ENCODE measurements at places on chromosomes 16 and 17.

- no peak for DNase-seq
Measured at GRCh38 chr16:68512183-68512582, 26.9 kb upstream of the ZFP90 start.

DNA sequence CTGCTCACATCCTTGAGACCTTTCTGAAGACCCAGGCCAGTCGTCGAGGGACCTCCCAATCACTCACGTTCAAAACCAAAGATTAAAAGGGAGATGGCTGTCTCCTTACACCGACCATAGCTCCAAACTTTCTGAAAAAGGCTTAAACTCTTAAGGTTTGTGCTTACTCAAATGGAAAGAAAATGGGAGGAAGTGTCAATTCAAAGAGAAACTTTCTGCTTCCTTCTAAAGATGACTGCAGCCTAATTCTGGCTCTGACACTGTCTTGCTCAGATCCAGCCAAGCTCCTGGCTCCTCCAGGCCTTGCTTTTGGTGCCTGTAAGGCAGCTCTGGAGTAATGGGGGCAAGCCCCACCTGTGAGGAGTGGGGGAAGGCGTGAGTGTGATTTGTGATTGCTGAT, 54.9 kb upstream of the WSB1 start:
- peak; percentile 40 for DNase-seq

DNA sequence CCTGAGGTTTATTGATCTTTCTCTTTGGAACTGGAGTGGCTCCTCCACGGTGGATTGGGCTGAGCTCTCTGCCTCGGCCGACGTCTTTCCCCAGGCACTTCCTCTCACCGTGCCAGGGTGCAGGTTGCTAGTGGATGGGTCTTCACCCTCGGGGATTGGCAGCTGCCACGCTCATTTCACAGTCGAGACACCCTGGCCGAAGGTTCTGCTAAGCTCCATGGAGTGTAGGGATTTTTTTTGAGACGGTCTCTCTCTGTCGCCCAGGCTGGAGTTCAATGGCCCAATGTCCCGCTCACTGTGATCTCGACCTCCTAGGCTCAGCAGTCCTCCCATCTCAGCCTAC, 280.8 kb downstream of the SEC14L1 start:
- DNase-seq, result no peak

DNA sequence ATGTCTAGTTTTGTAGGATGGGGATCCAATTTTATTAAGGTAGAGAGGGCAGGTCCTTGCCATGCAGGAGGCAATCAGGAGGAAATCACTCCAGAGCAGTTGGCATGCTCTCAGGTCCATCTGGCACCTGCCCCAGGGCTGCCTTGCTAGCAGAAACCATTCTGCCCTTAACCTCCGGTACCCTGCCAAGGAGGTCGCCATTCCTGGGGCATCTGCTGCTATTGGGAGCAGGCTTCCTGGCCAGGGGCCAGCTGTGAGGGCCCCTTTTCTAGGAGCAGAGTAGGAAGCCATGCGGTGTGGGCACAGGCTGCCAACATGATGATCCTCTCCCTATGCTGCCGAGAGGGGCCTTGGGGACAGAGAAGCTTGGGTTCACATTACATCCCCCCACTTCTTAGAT, 47.6 kb upstream of the MGAT5B start:
- no peak for DNase-seq

- no peak for DNase-seq
Measured at GRCh38 chr16:8885674-8886592, 3.8 kb downstream of the LITAFD start.

GRCh38 chr17:55067697-55068439, 99.3 kb downstream of the STXBP4 start:
- DNase-seq, result no peak

GRCh38 chr16:88323041-88323440, 59.7 kb upstream of the ZNF469 start:
- no peak for DNase-seq

DNA sequence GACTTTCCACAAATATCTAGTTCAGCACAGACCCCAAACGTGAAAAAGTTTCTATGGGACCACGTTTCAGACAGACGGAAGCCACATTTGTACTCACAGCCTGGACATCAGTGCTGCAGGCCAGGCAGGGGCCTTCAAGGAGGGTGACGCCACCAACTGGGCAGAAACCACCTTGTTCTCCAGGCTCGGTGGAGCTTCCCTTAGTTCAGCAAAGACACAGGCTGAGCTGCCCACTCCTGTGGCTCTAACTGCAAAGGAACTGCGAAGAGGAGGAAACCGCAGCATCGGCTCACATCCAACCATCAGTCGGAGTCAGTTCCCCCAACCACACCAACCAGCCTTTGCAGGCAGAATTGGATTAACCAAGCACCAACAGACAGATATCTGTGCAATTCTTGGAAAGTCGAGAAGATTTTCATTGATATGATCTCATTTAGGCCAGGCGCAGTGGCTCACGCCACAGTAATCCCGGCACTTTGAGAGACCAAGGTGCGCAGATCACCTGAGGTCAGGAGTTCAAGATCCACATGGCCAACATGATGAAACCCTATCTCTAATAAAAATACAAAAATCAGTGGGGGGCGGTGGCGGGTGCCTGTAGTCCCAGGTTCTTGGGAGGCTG, 73.3 kb upstream of the CNEP1R1 start:
- DNase-seq, result no peak

DNA sequence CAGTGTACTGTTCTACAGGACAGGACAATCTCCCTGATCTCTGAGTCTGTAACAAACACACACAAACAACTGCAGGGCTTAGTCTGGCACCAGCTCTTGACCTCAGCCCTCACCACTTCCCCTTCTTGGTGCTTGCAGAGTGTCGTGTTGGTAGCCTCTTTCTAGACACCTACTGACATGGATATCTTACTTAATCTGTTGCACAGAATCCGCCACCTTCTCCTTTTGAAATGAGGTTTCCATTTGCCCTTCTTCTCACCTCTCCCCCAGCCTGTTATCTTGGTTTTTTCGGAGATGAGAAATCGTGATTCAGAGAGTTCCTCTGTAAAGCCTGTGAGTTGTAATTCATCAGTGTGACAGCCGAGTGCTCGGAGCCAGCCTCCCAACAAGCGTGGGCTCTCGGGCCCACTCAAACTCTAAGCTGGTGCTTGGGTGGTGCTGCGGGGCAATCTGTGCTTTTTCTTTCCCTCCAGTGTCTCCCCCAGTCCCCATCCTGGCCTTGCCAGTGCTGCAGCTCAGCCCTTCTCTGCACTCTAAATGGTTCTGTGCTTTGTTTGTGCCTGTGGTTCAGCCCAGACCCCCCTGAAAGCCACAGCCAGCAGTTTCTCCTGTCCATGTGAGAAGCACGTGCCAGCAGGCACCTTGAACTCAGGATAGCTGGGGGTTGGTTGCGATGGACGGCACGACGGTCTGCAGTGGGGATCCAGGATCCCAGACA, 28.1 kb downstream of the KIAA0513 start:
- DNase-seq, result peak; percentile 79

- DNase-seq, result peak; percentile 73
Measured at GRCh38 chr16:17194190-17194780, 276.5 kb downstream of the XYLT1 start.

- DNase-seq, result no peak
Measured at GRCh38 chr16:21722771-21723455, 59.1 kb downstream of the OTOA start.

DNA sequence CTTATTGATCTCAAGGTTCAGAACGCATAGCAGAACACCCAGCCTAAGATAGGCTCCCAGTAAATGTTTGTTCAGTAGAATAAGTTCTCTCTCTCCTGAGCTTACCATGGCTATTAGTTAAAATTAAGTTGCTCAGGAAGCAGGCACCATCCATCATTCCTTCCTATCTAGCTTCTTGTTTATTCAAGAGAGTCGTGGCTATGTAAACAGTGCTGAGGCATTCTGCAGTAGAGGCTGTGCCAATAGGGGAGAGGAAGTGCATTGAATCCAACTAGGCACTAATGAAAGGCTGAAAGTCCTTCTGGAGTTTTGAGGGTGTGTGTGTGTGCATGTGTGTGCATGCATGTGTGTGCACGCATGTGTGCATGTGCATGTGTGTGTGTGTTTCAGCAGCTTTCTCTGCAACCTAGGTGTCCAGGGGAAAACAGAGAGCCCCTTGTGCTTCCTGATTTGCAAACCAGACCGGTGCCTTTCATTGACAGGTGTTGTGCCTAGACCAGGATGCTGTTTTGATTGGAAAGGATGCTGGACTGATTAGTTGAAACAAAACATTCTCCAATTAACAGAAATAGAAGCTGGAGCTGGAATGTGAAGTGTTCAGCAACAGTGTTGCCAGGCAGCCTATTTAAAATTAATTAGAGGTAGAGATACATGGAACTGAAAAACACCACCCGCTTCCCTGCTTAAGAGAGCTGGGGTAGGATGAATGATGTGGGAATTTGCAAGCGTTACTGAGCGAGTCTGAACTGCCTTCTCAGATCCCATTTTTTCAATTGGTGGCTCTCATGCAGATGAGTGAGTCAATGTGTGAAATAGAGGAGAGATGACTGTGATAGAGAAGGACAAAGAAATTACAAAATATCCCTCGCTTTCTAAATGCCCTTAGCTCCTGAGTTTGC, 103.3 kb upstream of the CLEC3A start:
- no peak for DNase-seq

DNA sequence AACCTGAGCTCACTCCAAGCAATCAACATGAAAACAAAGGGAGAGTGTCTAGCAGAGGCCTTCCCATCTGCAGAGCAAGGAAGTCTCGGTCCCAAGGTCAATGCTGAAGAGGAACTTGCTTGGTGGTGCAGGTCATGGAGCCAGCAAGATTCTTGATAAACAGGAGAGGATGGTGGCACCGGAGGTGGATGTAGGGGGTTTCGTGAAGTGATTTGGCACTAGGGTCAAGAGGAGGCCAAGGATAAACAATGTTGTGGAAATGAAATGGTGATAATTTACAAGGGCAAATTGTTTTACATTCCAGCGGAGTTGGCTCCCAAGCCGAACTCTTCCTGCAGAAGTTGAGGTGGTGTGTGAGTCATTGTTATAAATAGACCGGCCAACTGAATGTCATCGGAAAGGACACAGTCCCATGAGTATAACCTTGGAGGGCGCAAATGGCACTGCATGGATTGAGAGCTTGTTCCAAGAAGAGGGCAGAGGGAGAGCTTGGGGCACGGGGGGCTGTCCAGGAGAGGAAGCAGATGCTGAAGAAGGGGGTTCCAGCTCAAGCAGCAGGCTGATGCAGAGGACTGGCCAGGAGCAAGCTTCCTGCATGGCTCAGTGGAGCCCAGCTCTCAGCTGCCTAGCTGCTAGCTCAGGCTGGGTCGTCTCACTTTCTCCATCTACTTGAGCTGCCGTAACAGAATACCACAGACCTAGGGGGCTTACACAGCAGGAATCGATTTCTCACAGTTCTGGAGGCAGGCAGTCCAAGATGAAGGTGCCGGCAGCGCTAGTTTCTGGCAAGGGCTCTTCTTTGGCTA, 136.6 kb downstream of the COPRS start:
- no peak for DNase-seq

DNA sequence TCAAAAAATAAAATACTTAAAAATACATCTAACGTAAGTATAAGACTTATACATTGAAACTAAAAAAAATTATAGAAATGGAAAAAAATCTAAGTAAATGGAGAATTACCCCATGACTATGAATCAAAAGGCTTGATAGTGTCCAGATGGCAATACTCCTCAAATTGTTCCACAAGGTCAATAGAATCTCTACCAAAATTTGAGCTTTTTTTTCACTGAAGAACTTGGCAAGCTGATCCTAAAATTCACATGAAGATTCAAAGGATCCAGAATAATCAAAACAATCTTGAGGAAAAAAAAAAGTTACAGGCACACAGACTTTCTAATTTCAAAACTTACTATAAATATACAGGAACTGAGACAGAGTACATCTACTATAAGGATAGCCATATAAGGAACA, 448.4 kb upstream of the CDH11 start:
- no peak for DNase-seq

DNA sequence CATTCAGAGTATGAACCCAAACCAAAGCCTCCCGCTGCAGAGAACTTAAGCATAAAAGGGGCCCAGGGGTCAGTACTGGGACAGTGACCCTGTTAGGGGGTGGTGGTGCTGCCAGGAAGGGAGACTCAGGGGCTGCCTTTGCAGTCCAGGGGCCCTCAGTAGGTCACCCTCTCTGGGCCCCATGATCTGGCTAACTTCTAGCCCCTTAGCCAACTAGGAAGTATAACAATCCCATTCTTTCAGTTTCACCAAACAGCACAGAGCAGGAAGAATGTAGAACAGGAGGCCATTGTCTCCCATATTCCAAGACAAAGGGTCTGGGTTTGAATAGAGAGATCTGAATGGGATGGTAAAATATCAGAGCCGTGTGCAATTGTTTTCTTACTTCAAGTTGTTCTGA, 378.6 kb upstream of the C16orf82 start:
- DNase-seq, result no peak

- DNase-seq, result no peak
Measured at GRCh38 chr17:2176499-2177169, 121.7 kb downstream of the HIC1 start.

GRCh38 chr16:9362050-9362449, 270.6 kb downstream of the HAPSTR1 start:
- no peak for DNase-seq

DNA sequence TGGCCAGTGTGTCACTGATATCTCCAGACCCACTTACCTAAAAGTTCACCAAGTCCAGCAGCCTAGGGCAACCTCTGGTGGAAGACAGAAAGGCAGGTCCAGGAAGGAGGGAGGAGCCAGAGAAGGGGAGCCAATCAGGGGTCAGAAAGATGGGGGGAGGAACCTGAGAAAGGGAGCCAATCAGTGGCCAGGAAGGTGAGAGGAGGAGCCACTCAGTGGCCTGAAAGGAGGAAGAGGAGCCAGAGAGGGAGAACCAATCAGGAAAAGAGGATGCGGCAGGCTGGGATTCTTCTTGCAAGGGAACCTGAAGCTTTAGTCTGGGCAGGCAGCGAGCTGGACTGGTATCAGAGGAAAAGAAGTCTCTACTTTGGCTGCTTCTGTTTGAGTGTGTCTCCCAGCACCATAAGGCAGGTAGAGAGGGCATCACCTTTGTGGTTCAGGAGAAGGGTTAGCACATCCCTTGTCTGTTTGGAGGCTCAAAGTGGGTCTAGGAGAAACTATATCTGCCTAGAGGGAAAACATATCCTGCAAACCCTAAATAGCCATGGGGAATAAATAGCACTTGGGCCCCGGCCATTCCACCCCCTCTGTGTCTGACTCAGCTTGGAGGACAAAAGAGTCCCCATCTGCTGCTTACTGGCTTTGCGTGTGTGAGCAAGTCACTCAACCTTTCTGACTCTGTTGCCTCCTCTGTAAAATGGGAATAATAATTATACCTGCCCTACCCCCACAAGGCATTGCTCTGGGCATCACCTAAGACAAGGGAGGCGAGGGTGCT, 43.4 kb upstream of the CRHR1 start:
- peak; percentile 50 for DNase-seq

All from stimulated activated CD4-positive, alpha-beta T cell treated with anti-CD3 and anti-CD28 coated beads, Interleukin-15, amount 100 ng/mL, for 24 hours (primary cell).